ENCODE measurements at places on chromosomes 2 and 18.

GRCh38 chr2:238143239-238143951, 4.9 kb downstream of the KLHL30 start:
- no peak for DNase-seq

DNA sequence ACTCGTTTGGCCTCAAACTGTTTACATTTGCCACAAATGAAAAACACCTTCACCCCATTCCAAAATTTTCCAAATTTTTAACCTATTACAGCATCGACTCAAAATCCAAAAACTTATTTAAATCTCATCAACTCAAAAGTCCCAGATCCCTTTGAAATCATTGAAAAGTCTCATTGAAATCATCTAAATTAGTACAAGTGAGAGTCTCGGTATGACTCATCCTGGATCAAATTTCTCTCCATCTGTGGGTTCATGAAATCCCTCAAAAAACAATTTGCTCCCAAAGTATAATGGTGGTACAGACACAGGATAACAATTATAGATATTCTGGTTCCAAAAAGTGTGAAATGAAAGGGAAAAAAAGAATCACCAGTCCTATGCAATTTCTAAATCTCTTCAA, 65.1 kb downstream of the LRP1B start:
- no peak for DNase-seq

DNA sequence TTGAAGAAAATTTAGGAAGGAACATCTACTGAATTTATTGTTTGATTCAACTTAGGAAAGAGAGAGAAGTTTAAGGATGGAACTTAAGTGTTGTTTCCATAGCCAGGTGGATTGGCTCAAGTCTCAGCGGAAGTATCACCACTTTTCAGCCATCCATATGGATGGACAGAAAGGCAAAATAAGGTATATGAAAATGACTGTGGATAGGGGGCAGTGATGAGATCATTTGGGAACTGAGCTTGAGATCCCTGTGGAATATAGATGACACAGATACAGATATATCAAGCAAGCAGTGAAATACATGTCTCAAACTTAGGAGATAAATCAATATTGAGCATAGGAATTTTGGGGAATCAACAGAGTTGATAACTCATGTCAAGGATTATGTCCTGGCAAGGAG, 1462.7 kb upstream of the NXPH2 start:
- no peak for DNase-seq

DNA sequence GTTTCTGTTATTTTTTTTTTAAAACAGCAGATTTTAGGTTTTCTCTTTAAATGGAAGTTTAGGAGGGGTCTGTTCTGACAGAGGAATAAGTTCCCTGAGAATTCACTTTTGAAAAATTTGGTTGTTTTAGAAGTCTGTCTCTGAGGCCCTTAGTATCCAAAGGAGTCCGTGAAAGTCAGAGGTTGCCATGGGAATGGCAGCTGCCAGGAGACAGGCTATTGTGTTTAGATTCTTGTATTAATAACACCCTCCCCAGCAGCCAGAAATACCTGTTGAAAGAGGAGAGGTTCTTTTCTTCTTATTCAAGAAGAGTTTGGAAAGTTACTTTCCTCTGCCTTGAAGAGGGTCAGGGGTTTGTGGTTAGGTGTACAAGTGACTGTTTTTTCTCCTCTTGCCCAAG, 29.5 kb downstream of the TNP1 start:
- peak; percentile 23 for DNase-seq

DNA sequence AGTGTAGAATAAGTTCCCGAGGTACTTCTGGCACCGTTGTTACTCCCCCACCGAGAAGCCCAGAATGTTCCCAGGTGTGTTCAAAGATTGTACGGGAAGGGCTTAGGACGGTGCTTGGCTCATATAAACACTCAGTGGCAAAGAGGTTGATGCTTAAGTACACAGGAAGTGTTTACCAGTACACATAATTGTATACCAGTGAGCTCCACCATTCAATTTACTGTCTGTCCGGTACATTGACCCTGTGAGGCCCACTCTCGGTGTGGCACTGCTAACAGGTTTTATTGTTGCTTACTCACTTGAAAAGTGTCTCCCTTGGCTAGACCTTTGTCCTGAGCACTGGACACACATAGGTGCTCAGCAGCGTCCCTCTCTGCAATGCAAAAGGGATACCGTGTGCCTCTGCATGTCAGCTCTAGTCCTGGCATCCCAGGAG, 191.0 kb downstream of the NEDD4L start:
- DNase-seq, result no peak

Measured in NCI-H2081 (cell line).